Amniotic epithelial cell (primary cell): ENCODE measurements at places on chromosomes 7 and 10.

DNA sequence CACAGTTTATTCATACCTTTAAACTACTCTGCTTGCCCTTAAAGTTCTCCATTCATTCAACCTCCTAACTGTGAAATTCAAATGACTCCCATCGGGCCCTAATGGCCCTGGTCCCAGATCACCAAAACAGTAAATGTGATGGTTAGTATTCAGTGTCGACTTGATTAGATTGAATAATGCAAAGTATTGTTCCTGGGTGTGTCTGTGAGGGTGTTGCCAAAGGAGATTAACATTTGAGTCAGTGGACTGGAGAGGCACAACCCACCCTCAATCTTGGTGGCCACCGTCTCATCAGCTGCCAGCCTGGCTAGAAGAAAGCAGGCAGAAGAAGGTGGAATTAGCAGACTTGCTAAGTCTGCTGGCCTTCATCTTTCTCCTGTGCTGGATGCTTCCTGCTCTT, 80.1 kb upstream of the PLXNA4 start:
- DNase-seq, result no peak

- no peak for DNase-seq
Measured at GRCh38 chr7:44377134-44377463, 51.7 kb upstream of the CAMK2B start.

- DNase-seq, result no peak
Measured at GRCh38 chr10:120683454-120683853, 167.7 kb upstream of the WDR11 start.

DNA sequence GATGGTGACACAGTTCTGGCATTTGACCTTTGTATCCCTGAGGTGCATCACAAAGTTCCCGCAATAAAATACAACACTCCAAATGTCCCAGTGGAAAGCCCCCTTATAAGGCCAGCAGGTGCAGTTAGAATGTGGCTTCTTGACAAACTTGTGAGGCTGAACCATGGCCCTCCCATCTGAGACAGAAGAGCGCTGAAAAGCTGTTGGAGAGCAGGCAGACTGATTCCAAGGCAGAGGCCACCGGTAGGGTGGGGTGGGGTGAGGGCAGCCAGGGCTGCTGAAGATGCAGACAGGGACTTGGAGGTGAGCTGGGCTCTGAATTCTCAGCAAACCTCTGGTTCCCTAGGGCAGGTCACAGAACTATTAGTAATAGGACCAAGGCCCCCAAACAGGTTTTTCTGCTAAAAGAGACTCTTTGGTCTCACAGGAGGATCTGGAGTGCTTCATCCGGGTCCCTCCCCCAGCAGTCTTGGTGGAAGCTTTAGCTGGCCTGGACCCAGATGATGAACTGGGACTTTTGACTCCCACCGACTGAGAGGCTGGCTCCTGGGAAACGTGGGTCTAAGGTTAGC, 15.6 kb upstream of the CHST3 start:
- DNase-seq, result no peak

GRCh38 chr10:110496553-110497437, 912 bp upstream of the DUSP5 start:
- DNase-seq, result peak; percentile 25

GRCh38 chr10:19983880-19984565, 167.8 kb downstream of the PLXDC2 start:
- no peak for DNase-seq

DNA sequence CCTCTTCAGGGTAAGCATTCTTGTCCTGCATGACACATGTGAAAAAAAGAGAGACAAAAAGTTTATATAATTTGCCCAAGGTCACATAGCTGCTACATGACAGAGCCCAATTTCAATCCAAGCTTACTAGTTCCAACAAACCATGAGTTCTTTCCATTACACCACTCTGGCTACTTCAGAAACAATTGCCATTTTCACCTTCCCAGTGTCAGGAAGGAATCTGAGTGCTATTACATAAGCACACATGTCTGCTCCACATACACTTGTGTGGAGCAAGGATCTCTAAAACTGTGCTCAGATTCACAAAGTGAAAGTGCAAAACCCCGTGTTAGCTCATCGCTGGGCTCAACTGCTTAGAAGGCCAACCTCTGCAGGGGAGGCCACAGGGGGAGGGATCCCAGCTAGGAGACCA, 356.2 kb upstream of the NFE2L3 start:
- no peak for DNase-seq

GRCh38 chr10:133104068-133104962, 16.6 kb downstream of the ADGRA1 start:
- DNase-seq, result no peak

GRCh38 chr7:109476409-109476808, 906.7 kb downstream of the DNAJB9 start:
- no peak for DNase-seq

DNA sequence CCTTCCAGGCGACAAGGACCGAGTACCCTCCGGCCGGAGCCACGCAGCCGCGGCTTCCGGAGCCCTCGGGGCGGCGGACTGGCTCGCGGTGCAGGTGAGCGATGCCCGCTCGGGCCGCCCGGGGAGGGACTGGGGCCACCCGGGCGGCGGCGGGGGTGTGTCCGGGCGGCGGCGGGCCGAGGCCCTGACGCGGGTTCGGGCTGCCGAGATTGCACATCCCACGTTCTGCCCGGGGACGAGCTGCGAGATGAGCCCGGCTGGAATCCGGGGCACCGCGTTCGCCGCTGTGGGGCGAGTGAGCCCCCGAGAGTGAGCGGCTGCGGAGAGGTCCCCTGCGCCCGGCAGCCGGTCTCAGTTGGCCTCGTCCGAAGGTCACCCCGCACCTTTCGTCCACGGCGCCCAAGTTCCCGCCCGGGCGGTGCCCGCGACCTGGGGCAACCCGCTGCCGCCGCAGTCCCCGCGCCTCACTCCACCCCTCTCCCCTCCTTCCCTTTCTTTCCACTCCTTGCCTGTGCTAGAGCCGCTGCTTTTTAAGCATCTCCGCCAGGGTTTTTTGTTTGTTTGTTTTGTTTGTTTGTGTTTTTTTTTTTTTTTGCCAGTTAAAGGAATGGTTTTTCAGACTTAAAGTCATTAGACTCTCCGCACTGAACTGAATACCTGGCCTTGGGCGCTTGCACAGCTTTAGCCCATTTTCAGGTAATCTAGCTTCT, 515 bp downstream of the RALA start:
- DNase-seq, result no peak

- DNase-seq, result peak; percentile 27
Measured at GRCh38 chr7:64558781-64559180, 4.1 kb downstream of the ZNF680 start.

DNA sequence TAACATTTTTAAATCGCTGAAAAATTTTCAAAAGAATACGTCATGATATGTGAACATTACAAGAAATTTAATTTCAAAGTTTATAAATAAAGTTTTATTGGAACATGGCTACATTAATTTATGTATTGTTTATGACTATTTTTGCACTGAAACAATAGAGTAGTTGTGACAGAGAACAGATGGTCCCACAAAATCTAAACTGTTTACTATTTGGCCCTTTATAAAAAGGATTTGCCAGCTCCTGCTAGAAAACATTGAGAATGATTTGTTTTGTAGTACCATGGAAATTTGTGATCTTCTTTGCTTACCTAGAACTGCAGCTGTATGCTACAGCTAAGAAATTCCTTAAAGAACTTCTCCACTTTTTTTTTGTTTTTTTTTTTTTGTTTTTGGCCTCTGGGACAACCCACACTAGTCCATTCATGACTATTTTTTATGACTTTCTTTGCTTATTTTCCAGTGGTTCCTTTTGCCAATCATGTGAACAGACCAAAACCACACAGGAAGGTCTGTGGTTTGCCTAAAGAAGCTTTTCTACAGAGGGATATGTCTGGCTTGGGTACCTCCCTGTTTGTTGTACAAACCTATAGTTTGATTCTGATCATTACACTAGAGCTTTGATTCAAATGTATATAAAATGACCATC, 55.7 kb downstream of the ST7 start:
- peak; percentile 71 for DNase-seq

GRCh38 chr10:17910125-17910789, 41.5 kb upstream of the SLC39A12 start:
- DNase-seq, result peak; percentile 57

DNA sequence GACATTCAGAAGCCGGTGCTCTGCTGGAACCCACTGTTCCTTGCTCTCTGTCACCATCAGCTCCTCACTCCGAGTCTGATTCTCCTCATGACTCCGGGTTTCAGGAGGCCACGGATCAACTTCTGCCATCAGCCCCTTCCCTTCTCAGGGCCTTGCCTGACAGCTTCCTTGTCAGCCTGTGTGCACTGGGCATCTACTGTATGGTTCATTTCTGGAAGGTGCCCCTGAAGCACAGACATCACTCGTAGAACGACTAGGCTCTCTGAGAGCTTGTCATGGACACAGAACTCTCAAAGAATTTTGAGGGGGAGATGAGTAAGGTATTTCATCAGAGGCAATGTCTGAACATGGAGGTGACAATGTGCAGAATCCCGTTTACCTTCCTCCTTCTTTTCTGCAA, 396.1 kb downstream of the TNS3 start:
- no peak for DNase-seq

DNA sequence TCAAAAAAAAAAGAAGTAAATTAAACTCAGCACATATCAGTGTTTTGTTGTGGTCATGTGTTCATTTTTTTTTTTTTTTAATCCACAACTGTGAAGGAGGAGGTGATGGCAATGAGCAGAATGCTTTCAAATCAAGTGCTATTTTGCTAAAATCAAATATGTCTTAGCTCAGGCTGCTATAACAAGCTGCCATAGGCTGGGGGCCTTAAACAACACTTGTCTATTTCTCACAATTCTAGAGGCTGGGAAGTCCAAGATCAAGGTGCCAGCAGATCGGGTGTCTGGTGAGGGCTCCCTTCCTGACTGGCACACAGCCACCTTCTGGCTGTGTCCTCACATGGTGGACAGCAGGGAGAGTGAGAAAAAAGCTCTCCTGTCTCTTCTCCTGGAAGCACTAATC, 203.9 kb downstream of the FAM107B start:
- no peak for DNase-seq

- peak; percentile 87 for DNase-seq
Measured at GRCh38 chr10:62047228-62047892, 145.9 kb downstream of the ARID5B start.

DNA sequence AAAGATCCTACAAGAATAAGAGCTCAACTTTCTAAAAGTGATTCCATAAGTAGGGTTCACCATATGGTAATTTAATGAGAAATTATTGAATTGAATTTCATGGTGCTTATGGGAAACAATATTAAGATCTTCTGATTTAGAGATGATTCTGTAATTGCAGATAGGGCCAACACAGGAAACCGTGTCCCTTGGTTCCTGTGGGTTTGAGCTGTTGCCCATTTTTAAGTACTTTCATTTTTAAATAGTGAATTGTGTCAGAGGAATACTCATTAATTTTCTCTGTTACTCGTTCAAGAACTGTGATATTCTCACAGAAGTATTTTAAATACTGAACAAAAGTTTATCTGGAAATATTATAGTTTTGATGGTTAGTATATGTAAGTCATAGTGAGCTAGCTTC, 129.2 kb downstream of the SRI start:
- DNase-seq, result no peak

DNA sequence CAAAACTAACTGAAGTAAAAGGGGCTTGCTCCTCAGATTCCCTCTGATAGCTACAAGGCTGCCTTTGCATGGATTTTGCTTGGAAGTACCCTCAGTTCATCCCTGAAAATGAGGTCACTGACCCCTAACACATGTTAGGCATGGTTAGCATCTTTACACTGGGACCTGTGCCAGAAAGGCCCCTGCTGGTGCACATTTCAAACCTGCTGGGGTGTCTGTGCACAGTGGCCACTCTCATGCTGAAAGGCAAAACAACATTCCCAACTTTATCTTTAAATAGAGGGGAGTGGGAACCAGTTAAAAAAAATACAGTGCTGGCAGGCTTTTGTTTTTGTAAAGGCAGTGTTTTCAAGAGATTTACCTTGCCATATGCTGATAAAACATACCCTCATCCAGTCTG, 99.1 kb downstream of the ANK3 start:
- DNase-seq, result no peak

DNA sequence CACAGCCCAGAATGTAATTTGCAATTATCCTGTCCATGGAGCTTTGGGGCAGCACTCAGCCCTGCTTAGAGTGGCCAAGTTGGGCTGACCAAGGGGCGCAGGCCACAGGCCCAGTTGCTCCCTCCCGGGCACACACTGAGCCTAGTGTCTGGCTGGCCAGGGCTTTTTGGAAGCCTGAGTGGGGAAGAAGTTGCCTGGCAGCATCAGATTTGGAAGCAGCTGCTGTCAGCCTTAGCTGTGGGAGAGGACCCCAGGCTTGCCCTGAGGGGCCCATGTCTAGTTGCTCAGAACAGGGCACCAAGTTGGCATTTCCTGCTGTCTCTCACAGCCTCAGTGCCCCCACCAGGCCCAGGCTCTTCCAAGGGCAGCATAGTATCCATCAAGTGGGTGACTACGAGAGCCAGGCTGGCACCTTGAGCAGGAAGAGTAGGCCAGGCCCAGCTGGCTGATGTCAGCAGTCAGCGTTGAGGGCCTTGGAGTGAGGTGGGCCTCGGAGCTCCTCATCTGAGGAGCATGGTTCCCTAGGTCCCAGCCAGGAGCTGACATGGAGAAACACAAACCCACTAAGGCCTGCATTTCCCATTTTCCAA, 14.4 kb downstream of the ANTXRL start:
- DNase-seq, result no peak

DNA sequence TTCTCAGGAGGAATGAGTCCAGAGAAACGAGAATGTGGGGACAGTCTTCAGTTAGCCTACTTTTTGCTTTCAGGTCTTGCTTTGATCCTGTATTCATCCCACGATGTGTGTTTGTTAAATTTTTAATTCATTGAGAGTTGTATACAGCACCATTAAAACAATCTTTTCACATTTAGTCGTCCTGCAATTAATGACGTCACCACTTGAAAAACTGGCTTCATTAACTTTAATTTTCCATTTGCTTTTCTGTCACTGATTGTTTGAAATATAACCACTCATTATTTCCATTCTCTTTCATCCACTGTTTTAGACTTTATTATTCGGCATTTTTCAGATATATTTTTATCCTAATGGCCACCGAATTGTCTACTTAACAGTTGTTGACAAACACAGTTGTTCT, 146.9 kb downstream of the TFEC start:
- DNase-seq, result no peak

DNA sequence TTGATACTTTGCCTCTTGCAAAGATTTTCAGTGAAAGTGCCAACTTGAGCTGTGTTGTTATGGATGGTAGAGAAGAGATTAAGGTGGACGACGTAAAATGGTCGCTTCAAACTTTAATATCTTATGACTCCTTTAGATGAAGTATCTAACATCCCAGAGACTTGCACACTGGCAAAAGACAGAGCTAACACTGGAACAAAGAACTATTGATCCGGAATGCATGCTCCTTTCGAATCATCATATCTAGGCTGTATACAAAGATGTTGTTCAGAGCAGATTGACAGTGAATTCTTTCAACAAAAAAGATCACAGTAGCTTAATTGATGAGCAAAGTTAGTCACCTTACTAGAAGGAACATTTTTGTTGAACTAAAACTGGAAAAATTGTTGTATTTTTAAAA, 592.7 kb downstream of the NXPH1 start:
- no peak for DNase-seq
